NCI-H524 treated with DMSO at 0.1 percent for 48 hours (cell line): ENCODE measurements at places on chromosomes 4 and X.

DNA sequence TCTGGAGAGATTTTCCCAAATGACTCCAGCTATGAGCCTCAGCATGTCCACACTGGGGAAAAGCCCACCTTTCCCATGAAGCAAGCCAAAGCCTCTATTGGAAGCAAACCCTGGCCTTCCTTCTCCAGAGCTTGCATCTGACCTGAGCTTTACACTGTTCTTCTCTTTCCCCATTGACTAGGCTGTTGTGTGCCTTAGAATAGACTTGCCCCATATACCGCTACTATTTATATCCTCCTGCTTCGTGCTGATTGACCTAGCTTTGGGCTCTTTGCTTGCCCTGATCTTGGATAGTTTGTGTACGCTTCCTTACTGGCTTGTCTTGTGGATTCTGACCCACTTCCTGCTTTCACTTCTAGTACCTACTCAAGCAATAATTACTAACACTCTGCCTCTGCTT lies 30.9 kb downstream of the FAM9B start:
- DNase-seq: no peak

DNA sequence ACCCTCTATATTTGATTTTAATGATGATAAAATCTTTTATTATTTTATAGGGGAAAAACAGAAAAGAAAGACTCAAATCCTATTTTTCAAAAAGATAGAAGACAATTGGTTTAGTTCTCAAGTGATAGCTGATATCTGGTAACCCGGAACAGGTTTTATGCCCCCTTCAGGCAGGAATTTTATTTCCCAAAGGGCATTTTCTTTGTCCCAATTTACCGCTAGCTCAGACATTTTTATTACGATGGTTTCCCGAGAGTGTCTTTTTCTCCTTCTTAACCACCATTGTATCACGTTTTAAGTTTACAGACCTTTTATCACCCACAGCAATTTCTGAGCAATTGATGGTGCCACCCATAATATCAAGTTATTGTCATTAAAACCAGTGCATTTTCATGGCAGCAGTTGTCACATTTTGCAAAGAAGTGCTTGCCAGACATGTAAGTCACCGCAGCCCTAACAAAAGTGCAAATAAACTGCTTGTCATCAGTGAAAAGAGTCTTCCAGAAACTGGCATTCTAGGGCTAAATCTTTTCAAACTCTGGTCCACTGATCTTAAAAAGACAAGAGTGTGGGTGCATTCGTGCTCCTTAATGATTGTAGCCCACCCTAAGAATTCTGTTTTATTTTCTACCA lies 204.8 kb upstream of the VCX start:
- DNase-seq: no peak

- DNase-seq: no peak
These were observed 186.8 kb downstream of the TMA16 start for GRCh38 chr4:163681208-163681821.

- no peak for DNase-seq
These were observed 43.8 kb downstream of the GEMIN8 start for GRCh38 chrX:13985697-13986435.

GRCh38 chrX:19040373-19040772 lies 56.5 kb upstream of the PHKA2 start:
- DNase-seq: no peak

GRCh38 chrX:23901060-23901459 lies 6.7 kb downstream of the APOO start:
- DNase-seq: no peak

- DNase-seq: no peak
These were observed 132.3 kb downstream of the CBR4 start for GRCh38 chr4:168877511-168878491.
